ENCODE measurements at places on chromosomes 5 and 9. TPM values are rescaled to one million over a fixed set of nuclear protein-coding genes. Genes with fewer than 3 reads are reported as not detected.

Gene MEF2C
- 0.15 TPM for total RNA-seq

Gene AGXT2
- total RNA-seq: not detected

Gene NAIF1
- total RNA-seq: 15.1 TPM

Gene CBY3
- 0.55 TPM for total RNA-seq

Gene CXXC5
- total RNA-seq: 2.7 TPM

Gene NR5A1
- total RNA-seq: not detected

Gene LRRC70
- total RNA-seq: 0.29 TPM

Gene CTXN3
- not detected for total RNA-seq

Gene PCDHGC5
- total RNA-seq: not detected

Gene ARHGEF28
- total RNA-seq: not detected

Gene GPX8
- total RNA-seq: not detected

Gene RANBP17
- total RNA-seq: not detected

Gene CAMK4
- total RNA-seq: 57.4 TPM

Gene PCDHGA4
- not detected for total RNA-seq

Gene TAS2R1
- total RNA-seq: not detected

Gene FBXO10
- total RNA-seq: 2.9 TPM

Gene PCDHGB6
- total RNA-seq: 0.06 TPM

Gene BRD9
- 57.9 TPM for total RNA-seq

Gene TUSC1
- not detected for total RNA-seq

Gene IL31RA
- total RNA-seq: not detected

Gene PAEP
- not detected for total RNA-seq

Gene FOXD4L5
- 0.17 TPM for total RNA-seq

Gene NR2F1
- not detected for total RNA-seq

Gene DIRAS2
- not detected for total RNA-seq

Gene OR13C3
- not detected for total RNA-seq

Gene CCNO
- total RNA-seq: 0.19 TPM

Gene GAPVD1
- 45.9 TPM for total RNA-seq

Gene CCDC192
- total RNA-seq: not detected

Gene WNT8A
- total RNA-seq: not detected

Gene SPINK7
- total RNA-seq: not detected

Gene SHOC1
- not detected for total RNA-seq

Gene STKLD1
- 0.21 TPM for total RNA-seq

Gene TPM2
- total RNA-seq: 3.9 TPM

Gene NKD2
- 0.59 TPM for total RNA-seq

Measured in activated CD8-positive, alpha-beta memory T cell treated with anti-CD3 and anti-CD28 coated beads for 36 hours (primary cell).